ENCODE measurements at places on chromosomes 2 and 18.

- DNase-seq, result no peak
These were observed 88.8 kb downstream of the FHOD3 start for GRCh38 chr18:36386150-36386920.

- no peak for DNase-seq
These were observed 42.1 kb upstream of the MRPL19 start for GRCh38 chr2:75604484-75604883.

GRCh38 chr2:78070693-78071092, 548.5 kb upstream of the LRRTM4 start:
- no peak for DNase-seq

DNA sequence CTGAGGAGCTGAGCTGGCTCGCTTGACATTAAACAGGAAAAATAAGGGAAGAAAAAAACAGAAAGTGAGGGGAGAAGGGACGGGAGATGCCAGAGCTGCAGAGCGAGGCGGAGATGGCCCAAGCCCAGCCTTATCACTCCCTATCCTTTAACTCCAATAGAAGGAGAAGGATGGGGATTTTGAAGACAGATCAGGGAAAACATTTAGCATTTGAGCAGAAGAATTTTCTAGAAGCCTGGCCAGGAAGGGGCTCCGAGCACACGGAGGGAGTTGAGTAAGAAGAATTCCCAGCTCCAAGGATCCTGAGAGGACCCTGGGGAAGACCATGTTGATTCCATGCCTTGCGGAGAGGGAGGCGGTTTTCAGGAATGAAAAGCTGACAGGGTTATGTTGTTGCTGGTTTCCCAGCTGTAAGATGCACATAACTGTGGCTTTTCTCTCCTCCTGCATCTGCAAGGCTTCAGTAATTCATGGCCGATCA, 35.6 kb downstream of the TWIST2 start:
- DNase-seq, result no peak

DNA sequence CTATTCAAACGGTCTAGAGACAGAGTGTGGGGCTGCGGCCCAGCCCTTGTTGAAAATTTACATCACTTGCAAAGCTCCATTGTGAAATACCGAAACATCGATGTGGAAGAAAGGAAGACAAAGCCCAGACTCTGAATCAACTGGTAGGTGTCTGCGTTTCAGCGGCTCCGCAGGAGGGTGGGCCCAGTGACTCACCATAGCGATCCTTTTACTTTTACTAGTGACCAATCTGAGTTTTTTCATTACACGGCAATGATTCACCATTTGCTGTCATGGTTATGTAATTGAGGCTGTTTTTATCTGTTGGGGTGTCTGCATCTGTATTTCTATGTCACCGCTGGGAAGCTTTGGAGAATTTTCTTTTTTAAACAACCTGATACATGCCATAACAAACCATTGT, 66.6 kb upstream of the ODC1 start:
- no peak for DNase-seq

DNA sequence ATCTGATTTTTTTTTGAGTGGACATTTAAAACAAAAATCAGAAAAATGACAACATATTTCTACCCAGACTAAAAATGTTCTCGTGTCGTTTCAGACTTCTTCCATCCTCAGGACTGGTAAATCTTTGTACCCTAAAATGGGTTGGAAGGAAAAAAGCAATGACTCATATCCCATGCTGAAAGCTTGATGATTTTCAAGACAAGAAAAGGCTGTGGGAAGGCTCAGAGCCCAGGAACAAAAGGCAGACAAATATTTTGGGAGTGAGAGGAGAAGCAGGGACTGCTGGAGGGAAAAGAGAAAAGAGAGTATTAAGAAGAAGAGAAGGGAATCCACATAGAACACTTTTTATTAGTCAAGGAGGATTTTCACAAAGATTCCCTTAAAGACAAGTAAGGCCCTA, 77.1 kb upstream of the CTAGE1 start:
- no peak for DNase-seq

GRCh38 chr2:241412144-241412543, 56.1 kb downstream of the FARP2 start:
- DNase-seq, result no peak

DNA sequence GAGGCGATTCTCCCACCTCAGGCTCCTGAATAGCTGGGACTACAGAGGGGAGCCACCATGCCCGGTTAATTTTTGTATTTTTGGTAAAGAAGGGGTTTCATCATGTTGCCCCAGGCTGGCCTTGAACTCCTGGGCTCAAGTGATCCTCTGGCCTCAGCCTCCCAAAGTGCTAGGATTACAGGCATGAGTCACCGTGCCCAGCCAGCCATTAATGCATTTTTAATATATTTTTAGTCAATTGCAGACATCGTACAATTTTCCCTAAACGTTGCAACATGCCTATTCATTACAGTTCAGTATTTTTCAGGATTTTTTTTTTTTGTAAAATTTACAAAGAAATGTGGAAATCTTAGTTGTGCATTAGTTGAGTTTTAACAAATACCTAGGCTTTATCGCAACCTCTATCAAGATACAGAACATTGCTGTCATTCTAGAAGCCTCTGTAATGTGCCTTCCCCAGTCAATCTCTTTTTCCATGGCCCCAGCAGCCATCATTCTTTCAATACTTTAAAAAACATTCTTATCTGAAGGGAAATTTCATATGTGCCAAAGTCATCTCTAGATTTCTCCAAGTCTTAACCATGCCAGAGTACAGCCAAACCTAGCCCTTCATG, 14.7 kb downstream of the NABP1 start:
- DNase-seq, result no peak

GRCh38 chr2:62304429-62305417, 108.8 kb downstream of the B3GNT2 start:
- DNase-seq, result peak; percentile 9

DNA sequence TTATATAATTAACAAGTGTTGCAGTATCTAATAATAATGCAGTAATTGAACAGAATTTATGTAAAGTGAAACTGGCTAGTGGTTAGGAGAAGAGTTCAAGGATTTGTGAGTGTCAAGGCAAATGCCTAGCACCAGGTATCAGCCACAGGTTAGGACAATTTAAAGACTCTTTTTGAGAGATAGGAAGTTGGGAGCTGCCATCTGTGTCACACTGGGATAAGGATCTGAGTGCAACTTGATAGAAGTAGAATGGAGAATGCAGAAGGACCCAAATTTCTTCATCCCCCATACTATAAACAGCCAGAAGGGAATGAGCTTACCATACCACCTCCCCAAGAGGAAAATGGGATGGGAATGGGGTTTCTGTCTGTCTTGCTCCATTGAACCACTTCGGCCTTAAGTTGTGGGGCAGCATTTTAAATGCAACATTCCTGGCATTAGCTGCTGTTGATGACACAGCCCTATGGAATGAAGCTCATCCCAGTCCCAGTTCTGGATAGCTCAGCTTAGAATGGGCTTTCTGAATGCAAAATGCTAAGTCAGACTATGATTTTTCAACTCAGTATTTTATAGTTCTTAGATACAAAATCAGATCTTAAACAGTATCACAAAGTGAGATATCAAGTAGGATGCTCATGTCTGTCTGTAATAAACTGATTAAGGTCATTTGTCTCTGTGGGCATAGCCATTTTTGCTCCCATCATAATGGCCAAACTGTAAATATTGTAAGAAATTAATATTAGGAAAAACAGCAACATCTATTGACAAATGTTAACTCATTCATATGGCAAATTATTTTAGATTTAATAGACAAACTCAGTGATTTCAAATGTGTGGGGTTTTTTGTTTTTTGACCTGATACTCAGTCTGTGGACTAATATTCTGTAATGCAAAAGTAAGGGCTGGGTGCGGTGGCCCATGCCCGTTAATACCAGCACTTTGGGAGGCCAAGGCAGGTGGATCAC, 44.0 kb downstream of the GPR155 start:
- DNase-seq, result peak; percentile 37

- DNase-seq, result no peak
These were observed 248.8 kb downstream of the MREG start for GRCh38 chr2:215764441-215765048.

GRCh38 chr18:76259096-76259495, 235.9 kb downstream of the ZNF516 start:
- DNase-seq, result no peak

GRCh38 chr2:61340242-61340641, 130.6 kb downstream of the USP34 start:
- no peak for DNase-seq

DNA sequence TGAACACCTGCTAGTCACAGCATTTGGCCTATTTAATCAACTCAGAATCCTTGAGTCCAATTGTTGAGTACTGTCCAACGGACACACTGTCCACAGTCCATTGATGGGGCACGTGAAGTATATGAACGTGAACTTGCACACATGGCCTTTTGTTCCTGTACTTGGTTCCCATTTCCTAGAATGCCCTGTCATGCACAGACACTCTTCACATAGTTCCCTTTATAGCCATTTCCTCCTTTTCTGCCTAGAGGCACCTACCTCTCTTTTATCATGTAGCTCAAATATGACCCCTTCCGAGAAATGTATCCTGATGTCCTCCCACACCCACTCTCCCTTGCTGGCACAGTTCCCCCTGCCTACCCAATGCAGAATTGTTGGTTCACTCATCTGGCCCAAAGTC, 8.7 kb upstream of the CRYGA start:
- no peak for DNase-seq

DNA sequence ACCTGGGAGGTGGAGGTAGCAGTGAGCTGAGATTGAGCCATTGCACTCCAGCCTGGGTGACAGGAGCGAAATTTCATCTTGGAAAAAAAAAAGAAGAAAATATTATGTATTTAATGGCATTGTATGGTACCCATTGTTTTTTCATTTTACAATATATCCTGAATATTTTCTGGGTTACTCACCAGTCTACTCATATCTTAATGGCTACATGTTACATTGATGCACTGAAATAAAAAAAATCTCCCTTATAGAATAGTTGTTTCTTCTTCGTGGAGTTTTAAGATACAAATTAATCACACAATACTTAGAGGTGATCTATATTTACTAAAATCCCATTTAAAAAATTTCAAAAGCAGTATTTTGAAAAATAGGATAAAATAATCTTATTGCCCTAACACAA, 66.3 kb upstream of the XPO1 start:
- no peak for DNase-seq

- DNase-seq, result no peak
These were observed 500.7 kb downstream of the RIT2 start for GRCh38 chr18:42614619-42615293.

- DNase-seq, result peak; percentile 42
These were observed 19.2 kb upstream of the IL36G start for GRCh38 chr2:112958428-112959108.
